ENCODE measurements at places on chromosomes 2 and 18.

GRCh38 chr18:42530276-42530675, 575.2 kb downstream of the PIK3C3 start:
- no peak for DNase-seq

GRCh38 chr2:240642061-240642805, 17.0 kb downstream of the GPR35 start:
- DNase-seq = no peak

DNA sequence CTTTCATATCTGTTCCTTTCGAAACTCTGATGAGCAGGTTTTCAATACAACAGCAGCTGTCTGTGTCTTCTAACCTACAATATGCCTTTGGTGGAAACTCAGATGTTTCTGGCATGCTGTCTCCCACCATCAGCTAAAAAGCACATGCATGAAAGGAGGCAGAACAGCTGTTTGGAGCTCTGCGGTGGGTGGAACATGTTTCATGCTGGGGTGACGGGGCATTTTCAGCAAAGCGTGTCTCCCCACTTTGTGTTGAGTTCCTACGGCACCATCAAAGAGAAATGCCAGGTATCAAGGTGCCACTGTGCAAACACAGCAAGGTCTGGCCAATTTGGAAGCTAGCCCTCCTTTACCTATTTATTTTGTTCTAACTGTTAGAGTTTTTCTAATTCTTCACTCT, 290.1 kb downstream of the CLIP4 start:
- DNase-seq = no peak

- DNase-seq = no peak
Observed at GRCh38 chr2:217797661-217798069, 205.1 kb downstream of the TNS1 start.

DNA sequence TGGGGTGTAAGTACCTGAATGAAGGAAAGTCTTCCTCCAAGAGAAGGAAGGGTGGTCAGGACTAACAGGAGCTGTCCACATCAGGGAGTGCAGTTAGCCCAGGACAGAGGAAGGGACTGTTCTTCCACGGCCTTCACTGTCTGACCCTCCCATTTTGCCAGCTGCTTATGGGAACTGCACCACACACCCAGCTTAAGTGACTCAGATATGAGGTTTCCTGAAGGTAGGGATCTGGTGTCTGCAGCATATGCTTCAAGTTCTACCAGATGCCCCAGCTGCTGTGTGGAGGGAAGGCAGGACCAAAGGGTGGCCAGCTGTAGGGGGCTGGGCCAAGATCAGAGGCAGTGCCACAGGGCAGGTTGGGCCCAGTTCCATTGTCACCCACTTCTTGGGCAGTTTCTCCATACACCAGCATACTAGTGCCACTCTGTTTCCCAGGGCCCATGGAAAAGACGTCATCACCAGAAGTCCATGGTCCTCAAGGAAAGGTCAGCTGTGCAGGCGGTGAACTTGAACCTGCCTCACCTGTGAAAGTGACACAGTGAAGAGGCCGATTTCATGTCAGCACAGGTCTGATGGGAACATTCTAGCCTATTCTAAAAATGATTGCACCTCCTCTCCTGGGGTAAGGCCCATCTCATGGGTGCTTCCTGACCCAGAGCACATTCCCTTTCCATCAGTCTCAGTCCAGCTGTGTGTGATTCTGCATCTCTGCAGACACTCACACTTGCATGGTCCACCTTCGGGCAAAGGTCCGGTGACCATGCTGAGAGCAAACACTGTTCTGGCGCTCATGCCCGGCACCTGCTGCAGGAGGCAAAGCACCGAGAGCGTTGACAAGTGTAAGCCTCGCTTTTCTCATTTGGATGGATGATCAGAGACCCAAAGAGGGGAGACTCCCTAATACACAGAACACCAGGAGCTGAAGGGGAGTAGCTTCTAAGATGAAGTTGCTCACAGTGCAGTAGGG, 68.0 kb downstream of the ACAA2 start:
- no peak for DNase-seq

- no peak for DNase-seq
Observed at GRCh38 chr2:236643480-236643879, 73.9 kb downstream of the ACKR3 start.

DNA sequence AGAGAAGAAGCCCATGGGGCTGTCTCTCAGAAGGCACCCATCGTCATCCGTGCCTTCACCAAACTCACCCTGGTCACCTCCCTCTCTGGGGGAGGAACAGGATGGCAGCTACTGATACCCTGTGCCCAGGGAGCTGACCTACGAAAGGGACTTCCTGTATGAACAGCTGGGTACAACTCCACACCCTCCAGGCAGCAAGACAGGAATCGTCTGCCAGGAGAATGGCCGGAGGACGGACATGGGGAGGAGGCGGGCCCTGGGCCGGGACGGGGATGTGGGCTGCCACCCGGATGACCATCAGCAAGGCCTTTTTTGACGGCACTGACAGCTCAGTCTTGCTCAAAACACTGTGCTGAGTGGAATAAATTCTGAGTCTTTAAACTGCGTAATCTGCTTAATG, 243.6 kb downstream of the HDAC4 start:
- DNase-seq = no peak
